Gastrocnemius medialis (tissue), 4 donors: ENCODE measurements at places on chromosomes 7 and 10. TPM values are rescaled to one million over a fixed set of nuclear protein-coding genes. Genes with fewer than 3 reads are reported as not detected.

GRCh38 chr10:82982110-82982608 lies 1107.2 kb downstream of the NRG3 start:
- DNase-seq, result no peak

GRCh38 chr10:49277973-49278372 lies 21.0 kb upstream of the C10orf71 start:
- DNase-seq, result no peak

DNA sequence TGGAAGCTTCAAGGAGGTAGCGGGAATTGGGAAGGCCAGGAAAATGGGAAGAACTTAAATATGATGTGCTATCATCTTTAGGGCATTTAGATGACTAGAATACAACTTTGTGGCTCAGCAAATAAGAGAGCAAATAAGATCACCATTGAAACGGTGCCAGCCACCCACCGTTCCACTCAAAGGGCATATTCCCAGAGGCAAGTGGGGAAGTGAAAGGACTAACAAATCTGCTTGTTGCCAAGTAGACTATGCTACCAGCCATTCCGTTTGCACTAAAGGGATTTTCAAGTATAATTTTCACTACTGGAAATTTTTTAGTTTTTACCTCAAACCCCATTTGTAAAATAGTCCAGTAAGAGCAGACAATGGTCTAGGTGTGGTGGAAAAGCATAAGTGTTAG lies 4.0 kb upstream of the PPP1R3C start:
- no peak for DNase-seq

- no peak for DNase-seq
These were observed 22.7 kb downstream of the KIAA1549 start for GRCh38 chr7:138958391-138958956.

DNA sequence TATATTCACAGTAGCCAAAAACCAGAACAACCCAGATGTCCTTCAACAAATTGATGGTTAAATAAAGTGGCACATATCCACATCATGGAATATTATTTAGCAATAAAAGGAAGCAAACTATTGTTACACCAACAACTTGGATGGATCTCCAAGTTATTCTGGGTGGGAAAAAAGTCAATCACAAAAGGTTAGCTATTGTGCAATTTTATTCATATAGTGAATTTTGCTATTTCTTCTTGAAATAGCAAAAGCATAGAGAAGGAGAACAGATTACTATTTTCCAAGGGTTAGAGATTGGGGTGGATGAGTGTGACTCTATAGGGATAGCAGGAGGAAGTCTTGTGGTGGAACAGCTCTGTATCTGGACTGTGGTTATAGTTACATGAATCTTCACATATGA lies 87.0 kb downstream of the PTPN20 start:
- DNase-seq, result no peak

- no peak for DNase-seq
These were observed 264.7 kb upstream of the PPP2R2D start for GRCh38 chr10:131636116-131636515.

GRCh38 chr10:98886686-98887085 lies 349.0 kb downstream of the HPSE2 start:
- DNase-seq, result no peak

DNA sequence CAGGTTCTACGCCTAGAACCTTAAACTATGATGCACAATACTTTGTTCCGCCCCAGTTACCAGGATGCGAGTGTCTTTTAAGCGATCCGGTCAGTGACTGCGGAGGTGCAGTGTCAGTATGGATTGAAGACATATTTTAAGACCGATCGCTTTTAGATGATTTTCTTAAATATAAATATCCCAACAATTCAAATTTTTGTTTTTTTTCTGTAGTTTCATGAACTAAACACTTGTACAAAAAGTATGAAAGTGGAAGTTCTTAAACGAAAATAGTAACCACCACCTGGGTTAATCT lies 835 bp downstream of the COMMD3 start:
- DNase-seq, result no peak

DNA sequence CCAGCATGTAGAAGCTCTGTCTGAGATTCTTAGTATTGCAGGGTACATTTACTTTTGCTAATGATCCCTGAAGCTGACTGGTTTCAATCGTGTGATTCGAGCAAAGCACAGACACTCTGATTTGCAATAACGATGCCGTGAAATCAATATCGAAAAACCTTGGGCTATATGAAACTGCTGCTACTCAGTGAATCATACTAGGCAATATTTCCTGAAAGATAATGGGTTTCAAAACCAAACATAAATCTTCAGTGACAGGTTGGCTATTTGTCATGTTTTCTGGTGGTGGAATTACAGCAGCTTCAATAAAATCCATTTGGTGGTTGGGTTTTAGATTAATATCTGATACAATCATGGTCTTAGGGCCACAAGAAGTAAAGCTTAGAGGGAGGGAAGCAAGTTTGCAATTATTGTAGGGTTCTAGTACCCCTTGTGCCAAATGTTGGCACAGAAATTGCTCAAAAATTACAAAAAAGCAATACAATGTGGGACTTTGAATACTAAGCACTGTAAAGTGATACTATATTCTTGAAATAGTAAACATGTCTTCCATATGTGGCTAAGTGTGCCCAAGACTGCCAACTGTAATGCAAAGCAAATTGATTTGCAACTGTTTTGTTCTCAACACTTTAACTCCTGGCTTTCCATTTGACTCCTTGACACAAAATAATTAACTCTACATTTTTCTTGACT lies 112.4 kb upstream of the JAZF1 start:
- DNase-seq, result no peak

DNA sequence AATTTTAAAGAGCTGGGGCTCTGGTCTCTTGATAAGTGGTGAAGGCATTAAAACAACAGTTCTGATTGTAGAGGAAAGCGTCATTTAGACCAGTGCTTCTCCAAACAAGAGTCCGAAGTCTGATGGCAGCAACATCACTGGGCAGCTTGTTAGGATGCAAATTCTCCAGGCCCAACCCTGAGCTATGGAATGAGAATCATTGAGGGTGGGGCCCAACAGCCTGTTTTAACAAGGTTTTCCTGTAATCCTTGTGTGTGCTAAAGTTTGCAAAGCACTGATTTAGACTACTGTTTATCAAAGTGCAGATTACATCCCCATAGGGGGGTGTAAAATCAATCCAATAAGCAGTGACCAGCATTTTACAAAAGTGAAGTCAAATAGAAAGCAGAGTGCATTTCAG lies 2.6 kb upstream of the ZNRF2 start:
- DNase-seq, result no peak

- DNase-seq, result no peak
These were observed 61.0 kb downstream of the ADD3 start for GRCh38 chr10:110068780-110069179.

SKIDA1 gene
- total RNA-seq, result not detected

SLC25A40 gene
- total RNA-seq, result 7.2 TPM
